ENCODE measurements at places on chromosomes 11 and 22.

DNA sequence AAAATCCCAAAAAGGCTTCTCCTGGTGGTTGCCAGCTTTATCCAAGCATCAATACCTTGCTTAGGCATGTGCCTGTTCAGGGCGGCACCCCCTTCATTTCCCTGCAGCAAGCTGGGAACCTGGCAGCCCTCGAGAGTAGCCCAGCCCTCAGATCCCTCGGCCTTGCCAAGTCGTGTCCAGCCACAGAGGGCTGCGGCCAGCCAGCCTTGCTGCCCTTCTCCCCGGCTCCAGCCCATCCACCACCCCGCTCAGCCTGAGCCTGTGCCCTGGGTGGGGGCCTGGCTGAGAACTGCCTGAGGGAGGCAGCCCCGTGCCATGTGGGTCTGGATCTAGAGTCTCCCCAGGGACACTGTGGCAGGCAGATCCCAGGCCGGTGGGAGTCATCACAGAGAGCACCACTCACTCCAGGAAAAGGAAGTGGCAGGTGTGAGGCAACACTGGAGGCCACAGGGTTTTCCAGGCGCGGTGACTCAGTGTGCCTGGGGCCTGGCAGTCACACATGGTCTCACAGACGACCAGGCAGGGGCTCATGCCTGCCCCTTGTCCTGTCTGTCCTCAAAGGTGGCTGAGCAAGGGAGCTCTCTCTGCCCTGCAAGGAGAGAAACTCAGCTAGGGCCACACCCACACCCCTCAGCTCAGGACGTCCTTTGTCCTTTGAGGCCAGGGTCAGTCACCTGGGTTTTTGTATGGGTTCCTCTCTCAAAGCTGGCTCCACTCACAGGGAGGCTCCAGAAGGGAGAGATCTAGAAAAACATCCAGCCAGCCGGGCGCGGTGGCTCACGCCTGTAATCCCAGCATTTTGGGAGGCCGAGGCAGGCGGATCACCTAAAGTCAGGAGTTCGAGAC, 12.2 kb upstream of the CDC42BPG start:
- DNase-seq, result peak; percentile 68

GRCh38 chr11:71194710-71195109, 57.7 kb downstream of the SHANK2 start:
- no peak for DNase-seq

- no peak for DNase-seq
Measured at GRCh38 chr11:72818971-72819370, 4.8 kb downstream of the ATG16L2 start.

DNA sequence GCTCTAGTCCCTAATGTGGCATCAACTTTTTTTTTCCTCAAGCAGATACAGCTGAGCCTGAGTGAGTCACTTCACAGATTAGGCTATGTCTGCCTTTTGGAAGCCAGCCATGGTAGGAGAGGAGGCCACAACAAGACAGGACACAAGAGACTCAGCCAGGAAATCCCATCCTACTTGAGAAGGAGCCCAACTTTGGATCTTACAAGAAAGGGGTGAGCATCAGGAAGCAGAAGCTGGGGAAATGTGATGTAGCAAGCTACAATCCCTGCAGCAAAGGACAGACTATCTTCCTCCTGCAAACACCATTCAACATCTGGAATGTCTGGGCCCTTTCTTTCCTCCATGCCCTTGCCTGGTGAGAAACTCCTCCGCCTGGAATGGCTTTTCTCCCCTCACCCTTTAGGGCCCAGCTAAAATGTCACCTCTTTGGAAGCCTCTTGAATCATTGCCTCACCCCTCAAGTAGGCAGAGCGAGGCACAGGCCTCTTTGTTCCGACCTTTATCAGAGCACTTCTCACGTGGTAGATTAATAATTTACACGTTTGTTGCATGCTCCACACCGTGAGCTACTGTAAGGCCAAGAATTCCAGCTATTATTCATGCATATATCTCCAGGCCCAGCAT, 156.4 kb upstream of the PITPNB start:
- no peak for DNase-seq

DNA sequence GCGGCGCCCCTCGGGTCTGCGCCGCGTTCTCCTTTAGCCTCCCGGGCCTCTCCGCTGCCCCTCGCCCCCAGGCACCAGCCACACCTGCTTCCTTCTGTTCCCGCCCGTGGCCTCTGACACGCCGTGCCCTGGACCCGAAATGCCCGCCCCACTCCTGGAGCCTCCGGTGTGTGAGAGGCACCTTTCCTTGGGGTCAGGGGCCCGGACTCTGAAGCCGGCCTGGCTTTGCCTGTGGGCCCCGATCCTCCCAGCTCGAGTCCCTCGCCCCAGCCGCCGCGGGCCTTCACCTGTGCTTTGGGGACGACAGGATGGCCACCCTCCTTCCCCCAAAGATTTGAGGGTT, 661 bp upstream of the CDPF1 start:
- no peak for DNase-seq

DNA sequence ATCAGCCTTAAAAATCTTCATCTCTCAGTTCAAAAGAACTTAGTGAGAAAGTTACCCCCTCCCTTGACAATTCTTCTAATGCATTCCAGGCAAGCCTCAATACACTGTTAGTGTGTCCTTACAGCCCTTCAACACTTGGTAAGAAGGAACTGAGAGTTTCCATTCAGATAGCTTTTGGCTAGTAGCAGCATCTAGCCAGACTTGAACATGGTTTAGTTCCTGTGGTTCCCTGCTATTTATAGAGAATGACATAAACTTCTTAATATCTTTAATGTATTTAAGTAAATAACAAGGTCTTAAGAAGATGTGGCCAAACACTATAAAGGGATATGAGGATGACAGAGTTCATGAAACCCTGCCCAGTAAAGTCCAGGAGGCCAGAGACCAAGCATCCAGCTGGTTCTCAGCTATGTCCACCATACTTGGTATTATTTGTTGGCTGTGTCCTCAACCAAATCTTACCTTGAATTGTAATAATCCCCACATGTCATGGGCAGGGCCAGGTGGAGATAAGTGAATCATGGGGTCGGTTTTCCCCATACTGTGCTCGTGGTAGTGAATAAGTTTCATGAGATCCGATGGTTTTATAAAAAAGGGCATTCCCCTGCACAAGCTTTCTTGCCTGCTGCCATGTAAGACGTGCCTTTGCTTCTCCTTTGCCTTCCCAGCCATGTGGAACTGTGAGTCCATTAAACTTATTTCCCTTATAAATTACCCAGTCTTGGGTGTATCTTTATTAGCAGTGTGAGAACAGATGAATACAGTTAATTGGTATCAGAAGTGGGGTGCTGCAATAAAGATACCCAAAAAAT, 132.4 kb downstream of the LARGE1 start:
- no peak for DNase-seq

GRCh38 chr11:22702031-22702430, 35.6 kb downstream of the GAS2 start:
- DNase-seq, result no peak

DNA sequence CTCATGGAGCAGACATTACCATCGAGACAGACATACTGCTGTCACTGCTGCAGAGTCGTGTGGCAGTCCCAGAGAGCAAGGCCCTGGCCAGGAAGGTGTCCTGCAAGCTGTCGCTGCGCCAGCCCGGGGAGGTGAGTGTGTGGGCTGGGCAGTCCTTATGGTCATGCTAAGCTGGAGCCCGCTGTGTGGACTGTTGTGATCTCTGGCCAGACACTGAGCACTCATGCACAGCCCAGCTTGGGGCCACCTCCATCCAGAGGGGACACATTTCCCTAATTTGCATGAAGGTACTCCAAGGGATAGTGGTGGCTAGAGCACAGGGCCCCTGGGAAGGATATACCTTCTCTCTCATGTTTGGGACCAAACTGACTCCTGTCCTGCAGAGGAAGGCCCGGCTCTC, 9.6 kb downstream of the ANKK1 start:
- no peak for DNase-seq

- DNase-seq, result no peak
Measured at GRCh38 chr11:134657631-134658030, 245.6 kb upstream of the B3GAT1 start.

- DNase-seq, result peak; percentile 64
Measured at GRCh38 chr11:1447845-1448825, 38.4 kb downstream of the MOB2 start.

- DNase-seq, result no peak
Measured at GRCh38 chr22:24937114-24937513, 9.4 kb downstream of the LHFPL7 start.

GRCh38 chr22:36492109-36492508, 10.7 kb upstream of the TXN2 start:
- DNase-seq, result no peak

DNA sequence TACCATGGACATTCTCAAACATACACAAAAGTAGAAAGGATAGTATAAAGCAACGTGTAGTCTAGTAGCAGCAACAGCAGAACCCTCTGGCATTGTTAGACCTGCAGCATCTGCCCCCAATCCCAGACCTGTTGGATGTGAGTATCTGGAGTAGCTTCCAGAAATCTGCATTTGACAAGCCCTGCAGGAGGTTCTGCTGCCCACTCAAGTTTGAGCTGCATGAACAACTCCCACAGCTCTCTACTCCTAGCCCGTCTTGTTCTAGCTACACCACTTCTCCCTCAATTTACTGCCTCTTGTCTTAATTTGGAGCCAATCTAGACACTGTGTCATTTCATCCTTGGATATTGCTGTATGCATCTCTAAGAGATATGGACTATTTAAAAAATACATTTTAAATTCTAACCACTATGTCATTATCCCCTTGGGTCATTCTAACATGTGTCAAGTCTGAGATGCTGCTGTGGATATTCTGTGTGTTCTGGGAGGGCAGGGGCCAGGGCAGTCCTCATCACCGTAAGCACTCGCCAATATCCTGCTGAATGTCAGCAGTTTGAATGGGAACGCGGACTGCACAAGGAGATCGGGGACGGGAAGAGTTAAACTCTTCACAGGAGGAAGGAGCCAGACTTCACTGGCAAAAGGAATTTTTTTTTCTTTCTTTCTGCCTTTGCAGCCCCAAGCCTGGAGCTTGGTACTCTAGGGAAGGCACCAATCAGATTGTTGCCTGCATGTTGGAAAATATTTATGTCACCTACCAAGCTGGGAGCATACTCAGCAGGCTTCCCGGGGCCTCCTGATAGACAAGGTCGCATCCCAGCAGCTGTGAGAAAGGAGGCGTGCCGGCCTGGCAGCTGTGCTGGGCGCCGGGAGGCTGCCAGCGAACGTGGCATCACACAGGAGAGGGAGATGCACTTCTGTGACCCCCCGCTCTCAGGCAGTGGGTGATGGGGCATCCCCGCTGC, 429.0 kb downstream of the MIAT start:
- no peak for DNase-seq

- peak; percentile 86 for DNase-seq
Measured at GRCh38 chr11:71080239-71081097, 171.9 kb downstream of the SHANK2 start.

DNA sequence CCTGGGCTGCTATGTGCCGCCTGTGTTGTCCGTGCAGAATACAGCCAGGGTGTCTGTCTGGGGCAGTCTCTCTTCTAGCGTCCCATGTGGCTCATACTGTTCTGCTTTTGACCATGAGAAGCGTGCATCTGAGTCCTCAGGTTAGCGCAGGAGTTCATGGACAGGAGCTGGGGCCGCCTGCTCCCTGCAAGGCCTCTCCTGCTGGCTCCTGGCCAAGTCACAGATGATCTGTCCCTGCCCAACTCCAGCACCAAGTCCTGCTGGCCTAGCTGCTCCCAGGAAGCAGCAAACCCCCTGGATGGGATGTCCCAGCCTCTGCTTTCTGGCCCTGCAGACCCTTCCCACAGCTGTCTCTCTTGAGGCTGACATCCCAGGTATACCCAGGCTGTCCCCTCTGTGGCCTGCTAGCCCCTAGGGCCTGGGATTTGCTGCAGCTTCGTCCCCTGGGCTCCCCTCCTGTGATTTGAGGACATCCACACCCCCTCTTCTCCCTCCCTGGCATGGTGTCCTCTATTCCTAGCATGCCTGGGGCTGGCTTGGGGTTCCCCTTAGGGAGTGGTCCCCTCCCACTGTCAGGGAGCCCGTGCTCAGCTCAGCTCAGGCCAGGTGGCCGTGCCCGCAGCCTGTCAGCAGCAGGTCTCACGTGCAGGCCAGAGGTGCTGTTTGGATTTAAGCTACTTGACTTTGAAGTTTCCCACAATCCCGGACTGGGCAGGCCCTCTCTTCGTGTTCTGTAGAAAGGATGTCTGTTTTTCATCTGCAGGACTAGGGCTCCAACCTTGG, 17.8 kb downstream of the PRR5 start:
- DNase-seq, result no peak

- no peak for DNase-seq
Measured at GRCh38 chr11:104053743-104054478, 17.5 kb downstream of the DDI1 start.

GRCh38 chr22:19645905-19646304, 68.4 kb upstream of the SEPTIN5 start:
- no peak for DNase-seq

GRCh38 chr22:39503630-39504029, 1.5 kb downstream of the MIEF1 start:
- DNase-seq, result no peak

GRCh38 chr11:18455686-18456372, at the start of gene LDHAL6A:
Gene LDHAL6A, plus strand, starts transcription at chr11:18455856. Its CDS starts 825 bp downstream, at chr11:18456681.
- no peak for DNase-seq

- DNase-seq, result no peak
Measured at GRCh38 chr11:35389897-35390465, 29.4 kb downstream of the SLC1A2 start.

DNA sequence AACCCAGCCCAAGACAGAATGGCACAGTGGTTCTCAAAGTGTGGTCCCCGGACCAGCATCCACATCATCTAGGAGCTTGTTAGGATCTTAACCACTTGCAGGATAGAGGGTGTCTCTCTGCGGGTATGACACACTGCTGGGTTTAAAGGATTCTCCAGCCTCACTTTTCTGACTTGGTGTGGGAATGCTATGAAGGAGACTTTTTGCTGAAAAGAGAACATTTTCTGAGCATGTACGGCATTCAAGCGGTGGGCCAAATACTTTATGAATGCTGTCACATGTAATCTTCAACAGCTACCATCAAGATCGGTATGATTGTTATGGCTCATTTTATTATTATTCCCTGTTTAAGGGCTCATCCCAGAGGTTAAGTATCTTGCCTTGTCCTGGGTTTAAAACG, 1.8 kb upstream of the CD82 start:
- DNase-seq, result no peak

DNA sequence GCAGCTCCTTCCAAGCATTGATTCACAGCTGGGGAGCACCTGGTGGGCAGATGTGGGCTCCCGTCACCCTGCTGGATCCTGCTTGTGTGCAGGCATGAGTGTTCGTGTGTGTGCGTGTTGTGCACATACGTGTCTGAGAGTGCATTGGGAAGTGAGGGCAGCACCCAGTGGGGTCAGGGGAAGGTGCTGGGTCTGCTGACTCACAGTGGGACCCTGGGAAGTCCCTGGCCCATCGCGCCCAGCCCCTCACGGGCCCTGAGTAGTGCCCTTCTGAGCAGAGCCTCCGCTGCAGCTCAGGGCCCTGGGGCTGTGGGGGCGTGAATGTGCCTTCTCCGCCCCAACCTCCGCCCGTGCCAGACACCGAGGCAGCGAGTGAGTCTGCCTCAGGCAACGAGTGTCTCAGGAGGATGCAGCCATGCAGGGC, 36.8 kb downstream of the WNT11 start:
- DNase-seq, result no peak

- DNase-seq, result no peak
Measured at GRCh38 chr22:26985206-26985605, 327.8 kb downstream of the MIAT start.
